Stomach (tissue), 19 donors: ENCODE measurements at places on chromosomes 2 and 18. TPM values are rescaled to one million over a fixed set of nuclear protein-coding genes. Genes with fewer than 3 reads are reported as not detected.

Gene ABHD1
- 0.23 TPM for polyA plus RNA-seq

Gene DCDC2C
- not detected for polyA plus RNA-seq

Gene C2orf76
- 20.3 TPM for polyA plus RNA-seq

Gene UGT1A6
- 3.5 TPM for polyA plus RNA-seq

Gene ALPP
- not detected for polyA plus RNA-seq

Gene UGT1A5
- polyA plus RNA-seq = not detected
